ENCODE measurements at places on chromosomes 7 and 10. TPM values are rescaled to one million over a fixed set of nuclear protein-coding genes. Genes with fewer than 3 reads are reported as not detected.

- H3K4me3 ChIP-seq = no peak overlapping the region
- no peaks in the 10 kb centered on the region for H3K36me3 ChIP-seq
- no peaks in the 10 kb centered on the region for H3K4me1 ChIP-seq
Observed at GRCh38 chr10:100872034-100872791, 40.5 kb upstream of the SLF2 start.

DNA sequence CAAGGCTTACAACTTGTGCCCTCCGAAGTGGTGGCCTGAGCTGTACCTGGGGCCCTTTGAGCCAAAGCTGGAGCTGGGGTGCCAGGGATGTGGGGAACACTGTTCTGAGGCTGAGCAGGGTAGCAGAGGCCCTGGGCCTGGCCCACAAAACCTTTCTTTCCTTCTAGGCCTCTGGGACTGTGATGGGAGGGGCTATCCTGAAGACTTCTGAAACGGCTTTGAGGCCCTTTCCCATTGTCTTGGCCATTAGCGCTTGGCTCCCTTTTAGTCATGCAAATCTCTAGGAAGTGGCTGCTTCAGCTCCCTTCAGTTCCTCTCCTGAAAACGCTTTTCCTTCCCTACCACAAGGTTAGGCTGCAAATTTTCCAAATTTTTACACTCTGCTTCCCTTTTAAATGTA, 16.8 kb upstream of the CRYGN start:
- H3K4me3 ChIP-seq = no peak overlapping the region
- peaks cover 28% of the 10 kb centered on the region for H3K27me3 ChIP-seq

MAP3K8 gene
- 54.5 TPM for total RNA-seq

DNA sequence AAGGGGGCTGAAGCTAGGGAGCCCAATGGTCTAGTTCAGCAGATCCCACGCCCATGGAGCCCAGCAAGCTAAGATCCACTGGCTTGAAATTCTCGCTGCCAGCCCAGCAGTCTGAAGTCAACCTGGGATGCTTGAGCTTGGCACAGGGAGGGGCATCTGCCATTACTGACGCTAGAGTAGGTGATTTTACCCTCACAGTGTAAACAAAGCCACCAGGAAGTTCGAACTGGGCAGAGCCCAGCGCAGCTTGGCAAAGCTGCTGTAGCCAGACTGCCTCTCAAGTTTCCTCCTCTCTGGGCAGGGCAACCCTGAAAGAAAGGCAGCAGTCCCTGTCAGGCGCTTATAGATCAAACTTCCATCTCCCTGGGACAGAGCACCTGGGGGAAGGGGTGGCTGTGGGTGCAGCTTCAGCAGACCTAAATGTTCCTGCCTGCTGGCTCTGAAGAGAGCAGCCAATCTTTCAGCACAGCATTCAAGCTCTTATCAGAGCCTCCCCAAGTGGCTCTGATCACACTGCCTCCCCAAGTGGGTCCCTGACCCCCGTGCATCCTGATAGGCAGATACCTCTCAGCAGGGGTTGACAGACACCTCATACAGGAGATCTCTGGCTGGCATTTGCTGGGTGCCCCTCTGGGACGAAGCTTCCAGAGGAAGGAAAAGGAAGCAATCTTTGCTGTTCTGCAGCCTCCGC, 167.8 kb downstream of the CCDC71L start:
- H3K27ac ChIP-seq = no peak overlapping the region
- H3K4me3 ChIP-seq = no peak overlapping the region
- no peaks in the 10 kb centered on the region for H3K4me1 ChIP-seq
- DNase-seq = no peak

GRCh38 chr10:43201545-43202131, 63.4 kb downstream of the CSGALNACT2 start:
- no peak overlapping the region for H3K4me3 ChIP-seq
- no peaks in the 10 kb centered on the region for H3K27me3 ChIP-seq
- DNase-seq = peak; percentile 40
- no peaks in the 10 kb centered on the region for H3K36me3 ChIP-seq

- H3K36me3 ChIP-seq = peaks cover 20% of the 10 kb centered on the region
- no peak overlapping the region for H3K27ac ChIP-seq
- DNase-seq = no peak
- H3K4me3 ChIP-seq = no peak overlapping the region
Observed at GRCh38 chr10:8214587-8214986, 160.1 kb downstream of the GATA3 start.

GRCh38 chr7:818031-818699, 14.1 kb upstream of the SUN1 start:
- peaks cover 39% of the 10 kb centered on the region for H3K4me1 ChIP-seq
- H3K4me3 ChIP-seq = peak overlapping the region; percentile 85
- no peak overlapping the region for H3K27ac ChIP-seq
- H3K36me3 ChIP-seq = peaks cover 7% of the 10 kb centered on the region

WDR11 gene
- total RNA-seq = 35.8 TPM

DNA sequence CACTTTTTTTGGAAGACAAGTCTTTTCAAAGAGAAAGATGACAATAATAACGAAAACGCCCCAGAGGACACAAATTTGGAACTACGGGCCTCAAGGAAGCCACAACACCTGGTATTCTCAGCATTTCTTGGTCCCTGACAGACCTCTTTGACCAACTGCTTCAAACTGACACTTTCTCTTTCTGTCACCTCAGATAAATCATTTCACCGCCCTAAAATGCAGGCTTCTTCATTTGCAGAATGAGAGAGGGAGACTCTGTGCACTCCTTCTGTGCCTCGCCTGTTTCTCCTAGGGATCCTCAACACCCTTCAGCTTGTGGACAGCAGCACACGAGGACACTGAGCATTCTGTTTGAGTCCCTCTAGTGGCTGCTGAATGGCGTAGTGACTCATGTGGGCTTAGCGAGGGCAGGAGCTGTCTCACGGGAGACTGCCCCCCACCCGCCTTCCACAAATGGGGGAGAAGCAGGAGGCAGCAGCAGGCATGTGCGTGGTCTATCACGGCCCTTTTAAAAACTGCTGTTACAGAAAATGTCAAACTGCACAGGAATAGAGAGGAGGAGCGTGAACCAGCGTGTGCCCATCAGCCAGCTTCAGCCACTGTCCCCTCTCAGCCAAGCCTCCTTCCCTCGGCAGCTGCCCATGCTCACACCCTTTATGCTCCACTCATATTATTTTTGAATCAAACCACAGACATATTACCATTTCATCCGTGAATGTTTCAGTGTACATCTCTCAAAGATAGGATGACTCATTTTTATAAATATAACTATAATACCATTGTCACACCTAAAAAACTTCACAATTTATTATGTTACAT, 41.4 kb downstream of the GSDME start:
- H3K27me3 ChIP-seq = peaks cover 59% of the 10 kb centered on the region
- no peaks in the 10 kb centered on the region for H3K36me3 ChIP-seq
- peaks cover 16% of the 10 kb centered on the region for H3K4me1 ChIP-seq
- no peak overlapping the region for H3K27ac ChIP-seq
- peak; percentile 47 for DNase-seq

DNA sequence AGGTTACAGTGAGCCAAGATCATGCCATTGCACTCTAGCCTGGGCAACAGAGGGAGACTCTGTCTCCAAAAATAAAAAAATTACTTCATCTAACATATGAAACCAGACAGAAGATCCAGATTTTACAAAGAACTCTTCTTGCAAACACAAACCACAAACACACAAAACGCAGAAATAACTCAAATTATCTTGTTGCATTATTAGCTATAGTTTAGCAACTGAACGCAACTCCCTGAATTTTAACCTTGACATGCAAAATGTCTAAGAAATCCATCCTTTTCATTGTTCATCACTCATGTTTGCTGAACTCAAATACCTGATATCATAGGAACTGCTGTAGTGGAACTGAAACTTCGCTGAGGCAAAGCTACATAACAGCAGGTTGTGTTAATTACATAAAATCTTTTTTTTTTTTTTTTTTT, 64.1 kb downstream of the MICU1 start:
- H3K27ac ChIP-seq = no peak overlapping the region
- H3K4me3 ChIP-seq = no peak overlapping the region
- H3K4me1 ChIP-seq = peaks cover 22% of the 10 kb centered on the region
- DNase-seq = no peak
- H3K27me3 ChIP-seq = no peaks in the 10 kb centered on the region
- H3K36me3 ChIP-seq = peaks cover 42% of the 10 kb centered on the region

GRCh38 chr7:151689196-151689971, 169.7 kb upstream of the RHEB start:
- DNase-seq = no peak
- H3K4me3 ChIP-seq = no peak overlapping the region
- no peaks in the 10 kb centered on the region for H3K27me3 ChIP-seq
